ENCODE measurements at places on chromosomes 6 and 20. TPM values are rescaled to one million over a fixed set of nuclear protein-coding genes. Genes with fewer than 3 reads are reported as not detected.

- DNase-seq: peak; percentile 38
These were observed 15.0 kb upstream of the IFNGR1 start for GRCh38 chr6:137233911-137234863.

The TAGAP gene
- total RNA-seq: 56.1 TPM

- DNase-seq: no peak
These were observed 980.2 kb downstream of the KIF16B start for GRCh38 chr20:15593081-15593480.

GRCh38 chr6:137652961-137653705 lies 158.9 kb upstream of the OLIG3 start:
- DNase-seq: no peak

The ADGB gene
- 0.14 TPM for total RNA-seq

DNA sequence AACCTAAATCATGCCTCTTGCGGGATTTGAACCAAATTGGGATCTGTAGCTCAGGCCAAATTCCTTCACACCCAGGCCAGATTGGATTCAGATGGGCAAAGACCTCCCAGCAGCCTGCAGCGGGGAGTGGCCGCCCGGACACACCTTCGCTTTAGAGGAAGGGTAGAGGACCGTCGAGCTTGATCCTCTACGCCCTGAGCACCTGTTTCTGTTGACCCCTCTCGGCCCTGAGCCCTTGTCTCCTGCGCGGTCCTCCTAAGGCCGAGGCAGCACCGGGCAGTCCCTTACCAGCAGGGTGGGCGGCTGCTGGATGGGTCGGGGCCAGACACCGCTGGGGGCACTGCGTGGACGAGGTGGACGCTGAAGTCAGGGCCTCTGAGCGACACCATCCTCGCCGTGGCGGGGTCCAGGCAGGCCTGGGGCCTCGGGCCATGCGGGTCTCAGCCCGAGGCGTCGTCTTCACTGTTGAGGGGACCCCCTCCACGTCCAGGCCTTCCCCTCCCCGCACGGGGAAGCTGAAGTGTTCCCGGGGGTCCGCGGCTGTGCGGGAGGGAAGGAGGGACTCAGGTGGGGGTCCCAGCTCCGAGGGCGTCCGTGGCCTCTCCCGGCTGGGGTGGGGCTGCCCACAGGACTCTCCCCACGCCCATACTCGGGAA lies 114.8 kb downstream of the SMOC2 start:
- DNase-seq: no peak

DNA sequence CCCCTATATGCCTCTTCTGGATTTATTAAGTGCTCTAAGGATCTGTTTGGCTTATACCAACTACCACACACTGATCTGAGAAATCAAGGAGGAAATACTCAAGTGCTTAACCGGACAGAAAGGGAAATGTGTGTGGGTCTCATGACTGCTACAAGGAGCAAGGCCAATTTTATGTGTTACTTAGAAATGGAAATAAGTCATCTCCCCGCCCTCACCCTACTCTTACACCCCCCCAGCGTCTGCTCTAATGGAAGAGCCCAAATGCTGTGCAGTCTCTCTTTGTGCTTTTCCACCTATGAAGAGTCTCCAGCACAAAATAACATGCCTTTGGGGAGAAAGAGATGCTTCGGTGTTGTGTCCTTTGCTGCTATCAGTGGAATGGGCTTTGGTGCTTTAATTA lies 428.8 kb upstream of the ARID1B start:
- DNase-seq: no peak

- DNase-seq: no peak
These were observed 267.5 kb downstream of the OGFRL1 start for GRCh38 chr6:71556141-71556540.

DNA sequence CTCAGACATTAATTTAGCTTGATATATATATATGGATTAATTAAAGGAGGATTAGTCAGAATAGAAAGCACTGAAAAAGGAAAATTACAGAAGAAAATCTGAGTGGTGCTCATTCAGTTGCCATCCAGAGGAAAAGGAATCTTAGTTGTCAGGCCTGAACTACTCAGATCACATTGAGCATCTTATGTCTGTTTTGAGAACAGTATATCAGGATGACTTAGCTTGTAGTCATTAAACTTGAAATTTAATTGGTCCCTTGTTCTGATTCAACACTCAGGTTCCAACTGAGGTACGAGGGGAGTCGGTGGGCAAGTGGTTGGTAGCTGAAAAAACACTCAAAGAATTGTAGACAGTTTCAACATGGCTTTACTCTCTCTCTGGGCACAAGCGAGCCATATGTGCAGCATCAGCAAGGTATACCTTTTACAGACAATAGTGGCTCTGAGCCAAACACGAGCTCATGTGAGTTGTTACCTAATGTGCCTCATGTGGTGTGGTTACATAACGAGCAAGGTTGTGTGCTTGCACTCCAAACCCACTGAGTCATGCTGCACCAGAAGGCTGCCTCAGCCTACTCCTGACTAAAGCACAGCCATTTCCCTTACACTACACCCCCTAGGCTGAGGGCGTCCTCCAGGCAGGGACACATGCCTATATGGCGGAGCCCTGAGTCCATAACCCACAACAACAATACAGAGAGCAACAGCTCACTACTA lies 73.0 kb upstream of the HMGN3 start:
- DNase-seq: no peak

GRCh38 chr20:6530779-6531315 lies 236.6 kb upstream of the BMP2 start:
- no peak for DNase-seq

- no peak for DNase-seq
These were observed 93.7 kb downstream of the TULP4 start for GRCh38 chr6:158405933-158406332.

The OOEP gene
- 0.77 TPM for total RNA-seq

DNA sequence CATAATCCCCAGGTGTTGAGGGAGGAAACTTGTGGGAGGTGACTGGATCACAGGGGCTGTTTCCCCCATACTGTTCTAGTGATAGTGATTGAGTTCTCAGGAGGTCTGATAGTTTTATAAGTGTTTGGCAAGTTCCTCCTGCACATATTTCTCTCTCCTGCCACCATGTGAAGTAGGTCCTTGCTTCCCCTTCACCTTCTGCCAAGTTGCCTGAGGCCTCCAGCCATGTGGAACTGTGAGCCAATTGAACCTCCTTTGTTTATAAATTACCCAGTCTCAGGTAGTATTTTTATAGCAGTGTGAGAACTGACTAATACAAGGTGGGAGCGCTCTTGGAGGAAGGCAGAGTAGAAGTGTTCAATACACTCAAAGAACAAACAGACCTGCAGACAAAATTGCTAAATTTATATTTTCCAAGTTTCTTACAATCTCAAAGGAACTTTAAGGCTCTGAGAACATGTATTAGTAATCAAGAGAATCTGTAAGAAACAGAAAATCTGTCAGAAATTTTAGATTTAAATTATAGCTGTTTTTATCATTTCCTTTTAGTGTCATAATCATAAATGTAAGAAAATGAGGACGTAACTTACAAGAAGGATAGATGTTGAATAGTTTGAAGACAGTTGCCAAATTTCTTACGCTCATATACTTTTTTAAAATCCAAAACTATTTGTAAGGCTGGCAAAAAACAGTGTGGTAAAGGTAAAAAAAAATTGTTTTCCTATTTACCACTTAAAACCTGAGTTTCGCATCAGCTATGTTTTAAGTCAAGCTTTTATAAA lies 77.7 kb downstream of the ASCC3 start:
- no peak for DNase-seq

- no peak for DNase-seq
These were observed 17.2 kb downstream of the UNC5CL start for GRCh38 chr6:41021832-41022231.

DNA sequence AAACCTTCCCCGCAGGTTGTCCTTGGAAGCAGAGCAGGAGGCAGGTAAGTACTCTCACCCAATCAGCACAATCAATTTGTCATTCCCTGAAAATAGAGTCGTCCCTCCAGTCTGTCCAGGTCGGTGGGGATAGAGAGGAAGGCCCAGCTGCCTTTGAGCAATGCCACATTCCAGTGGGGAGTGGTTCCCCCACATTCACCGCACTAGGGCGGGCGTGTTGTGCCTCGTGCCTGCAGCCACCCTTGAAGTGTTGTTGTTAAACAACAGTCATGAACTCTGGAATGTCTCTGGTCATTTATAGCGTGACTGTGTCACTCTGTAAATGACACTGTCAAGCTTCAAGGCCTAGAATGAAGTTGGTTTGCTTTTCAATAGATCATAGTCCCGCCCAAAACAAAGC lies 33.4 kb downstream of the PRDM1 start:
- DNase-seq: no peak

The LST1 gene
- total RNA-seq: 27.0 TPM

GRCh38 chr6:56708810-56709597 lies 66.3 kb upstream of the DST start:
- DNase-seq: no peak

The CST2 gene
- total RNA-seq: not detected

DNA sequence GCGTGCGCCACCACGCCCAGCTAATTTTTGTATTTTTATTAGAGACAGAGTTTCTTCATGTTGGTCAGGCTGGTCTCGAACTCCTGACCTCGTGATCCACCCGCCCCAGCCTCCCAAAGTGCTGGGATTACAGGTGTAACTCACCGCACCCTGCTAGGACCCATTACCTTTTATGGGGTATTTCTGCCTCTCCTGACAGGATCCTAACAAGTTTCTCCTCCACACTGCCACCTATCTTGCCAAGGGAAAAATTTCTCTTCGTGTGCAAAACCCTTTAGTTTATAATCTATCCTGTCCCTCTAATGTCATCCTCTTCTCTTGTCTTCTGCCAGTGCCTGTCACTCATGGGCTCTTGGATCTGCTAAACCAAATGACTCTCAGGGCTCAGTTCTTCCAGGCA lies 1.9 kb downstream of the STMND1 start:
- DNase-seq: no peak

GRCh38 chr20:19757487-19758132 lies 448 bp upstream of the RIN2 start:
- no peak for DNase-seq

GRCh38 chr6:158536084-158536890 lies 23.6 kb upstream of the TMEM181 start:
- peak; percentile 76 for DNase-seq

The CITED2 gene
- 73.0 TPM for total RNA-seq

All from activated T-cell treated with anti-CD3 and anti-CD28 coated beads, Interleukin-2, amount 50 U/mL, for 72 hours (primary cell).